ENCODE measurements at places on chromosomes 5 and 9.

DNA sequence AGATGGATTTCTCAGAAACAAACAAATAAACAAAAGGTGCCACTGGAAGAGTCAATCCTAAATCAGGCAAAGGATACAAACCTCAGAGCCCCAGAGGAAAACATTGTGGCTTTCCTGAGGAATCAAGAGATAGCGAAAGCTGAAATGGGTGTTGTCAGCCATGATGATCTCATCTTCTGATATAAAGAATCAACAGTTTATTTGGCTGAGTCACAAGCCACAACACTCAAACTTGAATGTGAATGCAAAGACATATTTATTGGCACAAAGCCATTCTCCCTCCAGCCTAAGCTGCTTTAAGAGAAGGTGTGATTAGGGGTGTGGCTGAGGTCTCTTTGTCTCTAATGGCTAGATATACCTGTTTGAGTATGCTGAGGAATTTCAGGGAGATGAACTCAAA lies 73.3 kb upstream of the NREP start:
- no peak for DNase-seq

GRCh38 chr5:1666812-1667588 lies 132.6 kb downstream of the MRPL36 start:
- no peak for DNase-seq

DNA sequence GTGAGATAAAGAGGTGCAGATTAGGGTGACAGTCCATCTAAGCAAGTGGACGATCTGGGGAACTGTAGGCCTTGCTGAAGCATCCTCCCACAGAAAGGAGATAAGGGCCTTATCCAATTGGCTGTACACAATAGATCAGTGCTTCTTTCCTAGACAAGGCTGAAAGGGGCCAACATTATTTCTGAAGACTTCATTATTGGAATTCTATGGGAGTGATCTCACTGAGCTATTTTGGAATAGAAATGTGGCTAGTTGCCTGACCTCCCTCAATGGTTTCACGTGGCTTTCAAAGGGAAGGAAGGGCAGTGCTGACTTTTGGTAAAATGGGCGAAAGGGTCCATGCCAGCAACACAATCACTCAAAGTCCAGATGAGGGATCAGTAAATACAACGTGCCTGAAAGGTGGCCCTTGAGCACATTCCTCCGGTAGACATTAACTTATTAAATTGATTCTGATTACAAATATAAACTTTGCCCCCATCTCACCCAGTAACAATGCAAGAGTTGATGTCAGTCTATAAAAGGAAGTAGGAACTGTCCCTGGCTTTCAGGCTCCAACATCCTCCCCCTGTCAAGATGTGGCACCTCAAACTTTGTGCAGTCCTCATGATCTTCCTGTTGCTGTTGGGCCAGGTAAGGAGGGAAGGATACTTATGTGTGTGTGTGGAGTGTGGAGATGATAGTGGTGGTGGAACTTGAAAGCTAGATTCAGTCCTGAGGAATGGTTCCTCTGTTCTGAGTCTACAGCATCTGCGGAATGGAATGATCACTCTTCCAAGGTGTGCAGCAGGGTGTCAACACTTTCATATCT lies at the start of gene LEAP2:
Gene LEAP2, plus strand, starts transcription at position 550 of the 811 bp plus-strand sequence. Its CDS starts 27 bp downstream, at position 577.
- no peak for DNase-seq

DNA sequence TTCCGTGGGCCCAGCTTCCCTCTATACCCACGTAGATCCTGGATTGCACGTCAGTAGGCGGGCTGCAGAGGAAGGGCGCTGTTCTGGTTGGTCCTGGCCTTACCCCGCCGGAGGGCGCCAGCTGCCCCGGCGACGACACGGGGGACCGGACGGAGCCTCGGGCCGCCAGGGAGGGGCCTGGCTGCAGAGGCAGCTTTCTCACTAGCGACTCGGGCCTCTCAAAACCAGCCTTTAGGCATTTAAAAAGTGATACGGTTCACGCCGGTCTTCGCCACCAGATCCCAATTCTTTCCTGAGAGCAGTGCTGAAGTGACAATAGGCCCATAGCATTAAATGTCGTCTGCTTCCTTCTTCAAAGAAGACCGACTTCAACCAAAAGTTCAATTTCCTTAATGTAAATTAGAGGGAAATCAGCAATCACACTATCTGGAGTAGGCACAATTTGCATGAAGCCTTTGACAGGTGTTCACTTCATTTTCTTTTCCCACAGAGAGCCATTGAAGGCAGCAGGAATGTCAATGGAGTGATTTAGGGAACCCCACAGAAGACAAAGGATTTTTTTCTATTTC lies 17.6 kb upstream of the UBE2D2 start:
- DNase-seq: peak; percentile 75

DNA sequence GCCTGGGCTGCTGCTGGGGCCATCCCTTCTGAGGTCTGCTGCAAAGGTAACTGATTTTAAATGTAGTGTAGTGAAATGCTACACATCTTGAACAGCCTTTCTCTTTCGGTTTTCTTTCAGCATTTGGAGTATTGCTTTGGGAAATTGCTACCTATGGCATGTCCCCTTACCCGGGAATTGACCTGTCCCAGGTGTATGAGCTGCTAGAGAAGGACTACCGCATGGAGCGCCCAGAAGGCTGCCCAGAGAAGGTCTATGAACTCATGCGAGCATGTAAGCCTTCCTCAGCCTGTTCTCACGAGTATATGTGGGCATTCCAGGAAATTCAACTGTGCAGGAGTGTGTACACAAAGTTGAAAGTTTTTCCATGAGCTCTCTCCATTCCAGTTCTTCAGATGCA lies 18.3 kb downstream of the QRFP start:
- DNase-seq: no peak

- DNase-seq: no peak
Measured at GRCh38 chr5:128126241-128126640, 42.7 kb downstream of the SLC12A2 start.

- DNase-seq: no peak
Measured at GRCh38 chr9:109475526-109475925, 22.6 kb downstream of the PTPN3 start.

GRCh38 chr9:8337834-8338766 lies 538.5 kb upstream of the DMAC1 start:
- no peak for DNase-seq

DNA sequence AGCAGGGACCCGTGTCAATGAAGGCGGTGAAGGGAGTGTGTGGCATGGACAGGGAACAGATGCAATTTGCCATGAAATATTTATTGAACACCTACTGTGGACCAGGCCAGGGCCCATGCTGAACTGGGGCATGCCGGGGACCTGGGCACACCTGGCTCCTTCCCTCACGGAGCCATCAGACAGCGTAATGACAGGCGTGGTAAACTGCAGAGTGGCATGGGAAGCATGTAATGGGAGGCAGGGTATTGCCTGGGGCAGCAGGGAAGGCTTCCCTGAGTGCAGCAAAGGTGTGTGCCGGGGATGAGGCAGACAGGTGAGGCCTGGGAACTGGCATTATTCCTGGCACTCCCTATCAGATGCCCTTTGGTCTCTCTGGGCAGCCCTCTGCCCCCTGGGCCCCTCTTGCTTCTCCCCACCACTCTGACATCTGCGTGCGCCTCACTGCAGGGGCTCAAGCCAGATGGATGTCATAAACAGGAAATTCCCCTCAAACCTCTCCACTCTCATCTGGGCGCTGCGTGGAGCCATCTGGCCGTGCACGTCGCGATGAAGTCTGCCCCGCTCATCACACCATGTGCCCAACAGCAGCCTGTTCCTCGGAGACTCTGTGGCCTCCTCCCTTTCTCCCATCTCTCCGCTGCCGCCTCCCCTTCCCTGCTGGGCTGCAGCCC lies 67.6 kb downstream of the HMCN2 start:
- no peak for DNase-seq

DNA sequence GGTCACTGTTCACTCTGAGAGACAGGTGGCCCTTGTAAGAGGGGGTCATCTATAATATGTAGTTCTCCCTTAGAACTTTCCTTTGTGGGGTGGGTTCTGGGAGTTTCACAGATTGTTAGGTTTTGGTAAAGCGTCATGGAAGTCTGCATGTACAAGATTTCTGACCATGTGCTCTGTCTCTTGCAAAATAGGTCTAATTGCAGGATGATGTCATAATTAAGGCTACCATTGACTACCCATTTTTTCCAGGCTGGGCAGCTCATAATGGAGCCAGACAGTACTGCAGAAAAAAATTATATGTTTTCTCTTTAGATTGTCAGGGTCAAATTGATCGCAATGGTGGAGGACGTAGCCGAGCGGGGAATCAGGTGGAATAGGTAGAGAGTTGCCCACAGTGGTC lies 3.7 kb upstream of the GM2A start:
- no peak for DNase-seq

- DNase-seq: no peak
Measured at GRCh38 chr5:139141446-139142204, 56.5 kb downstream of the SIL1 start.

- no peak for DNase-seq
Measured at GRCh38 chr9:137266162-137266527, 11.0 kb downstream of the NELFB start.

GRCh38 chr9:11894136-11894535 lies 799.0 kb upstream of the TYRP1 start:
- DNase-seq: no peak

GRCh38 chr5:1383344-1383743 lies 38.4 kb upstream of the CLPTM1L start:
- no peak for DNase-seq

DNA sequence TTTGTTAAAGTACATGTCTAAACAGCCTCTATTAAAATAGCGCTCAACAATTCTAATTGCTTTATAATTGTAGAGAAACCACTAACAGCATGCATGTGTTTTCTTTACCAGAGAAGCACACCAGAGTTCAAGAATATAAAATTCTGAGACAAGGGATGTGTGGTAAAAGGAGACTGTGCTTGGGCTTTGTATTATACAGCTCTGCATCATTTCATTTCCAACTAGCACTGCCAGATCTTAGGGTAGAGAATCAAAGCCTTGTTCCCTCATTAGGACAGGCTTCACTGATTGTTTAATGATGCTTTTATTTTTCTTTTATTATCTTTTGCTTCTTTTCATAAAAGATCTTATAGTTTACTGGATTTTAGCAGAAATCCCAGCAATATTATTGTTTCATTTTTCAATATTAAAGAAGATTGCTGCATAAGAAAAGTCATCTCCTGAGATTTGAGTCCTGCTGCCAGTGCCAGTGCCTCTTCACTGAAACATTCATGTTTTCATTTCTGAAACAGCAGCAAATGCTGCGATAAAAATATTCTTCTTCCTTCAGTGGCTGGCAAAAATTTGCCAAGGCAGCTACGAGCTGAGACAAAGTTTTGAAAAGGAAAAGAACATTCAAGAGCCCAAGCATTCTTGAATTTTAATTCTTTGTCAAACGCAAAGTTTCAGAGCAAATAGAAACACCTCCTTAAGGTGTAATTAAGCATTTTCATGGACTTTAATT lies 491.0 kb upstream of the PIK3R1 start:
- no peak for DNase-seq

- DNase-seq: no peak
Measured at GRCh38 chr9:20320921-20321320, 301.4 kb downstream of the MLLT3 start.

DNA sequence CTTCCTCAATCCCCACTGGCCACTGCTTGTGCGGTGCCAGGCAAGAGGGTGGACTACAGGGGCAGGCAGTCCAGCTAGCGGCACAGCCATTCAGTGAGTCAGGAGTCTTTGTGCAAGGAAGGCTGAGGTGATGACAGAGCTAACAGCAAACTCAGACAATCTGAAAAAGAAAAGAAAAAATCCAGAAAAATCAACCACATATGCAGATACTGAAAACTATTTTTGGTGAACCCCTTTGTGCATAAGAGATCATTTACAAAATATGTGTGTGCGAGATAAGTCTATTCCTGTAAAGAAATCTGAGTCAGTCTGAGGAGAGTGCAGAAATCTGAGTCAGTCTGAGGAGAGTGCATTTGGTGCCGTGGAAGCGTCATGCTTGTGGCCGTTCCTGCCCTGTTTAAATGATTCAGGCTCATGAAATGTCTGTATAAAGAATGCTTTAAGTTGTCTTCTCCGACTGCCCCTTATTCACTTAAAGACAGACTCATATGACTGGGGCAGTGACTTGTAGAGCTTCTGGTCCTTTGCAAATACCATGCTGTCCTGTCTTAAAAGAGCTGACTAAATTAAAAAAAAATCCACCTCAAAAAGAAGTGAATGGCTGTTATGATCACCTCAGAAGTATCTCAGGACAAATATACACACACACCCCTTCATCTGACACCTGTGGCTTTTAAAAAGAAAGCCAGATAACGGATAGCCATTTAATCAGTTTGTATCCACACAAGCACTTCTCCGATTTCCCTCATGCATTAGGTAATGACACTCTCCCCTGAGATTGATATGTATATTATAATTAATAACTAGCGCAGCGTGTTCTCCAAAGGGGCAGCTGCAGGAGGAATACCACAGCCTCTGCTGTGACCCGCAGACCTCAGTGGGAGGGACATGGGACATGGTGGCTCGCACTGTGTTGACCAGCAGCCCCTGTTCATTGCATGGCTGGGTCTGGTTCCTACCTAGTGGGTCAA lies 47.3 kb downstream of the TRIO start:
- no peak for DNase-seq

GRCh38 chr5:126139773-126140172 lies 283.4 kb upstream of the GRAMD2B start:
- DNase-seq: no peak

GRCh38 chr9:132616725-132617124 lies 34.3 kb downstream of the BARHL1 start:
- DNase-seq: no peak

DNA sequence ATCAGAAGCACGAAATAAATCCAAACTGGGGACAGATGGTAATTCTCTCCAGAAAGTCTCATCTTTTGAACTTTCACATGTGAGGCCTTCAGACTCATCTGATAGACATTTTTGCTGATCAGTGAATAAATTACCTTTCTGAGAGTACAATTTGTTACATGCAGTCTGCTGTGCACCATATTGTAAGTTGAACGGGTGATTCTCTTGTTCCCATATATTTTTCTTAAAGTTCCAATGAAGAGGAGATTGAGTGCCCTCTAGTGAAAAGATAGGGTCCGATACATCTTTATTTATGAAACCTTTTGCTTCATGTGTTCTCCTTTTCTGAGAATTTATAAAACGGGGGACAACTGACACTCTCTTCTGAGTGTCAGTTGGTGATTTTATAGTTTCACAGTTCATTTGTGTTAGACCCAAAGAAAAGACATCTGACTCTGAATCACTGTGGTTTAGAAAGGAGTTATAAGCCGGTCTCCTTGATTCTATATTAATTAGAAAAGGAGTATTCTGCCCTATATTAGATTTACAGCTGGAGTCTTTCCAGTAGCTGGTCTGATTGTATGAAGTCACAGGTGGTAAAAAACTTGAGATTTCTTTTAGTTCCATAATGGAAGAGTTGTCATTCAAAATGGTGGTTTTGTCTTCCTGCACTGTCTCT lies 30.4 kb downstream of the GNG10 start:
- no peak for DNase-seq

- no peak for DNase-seq
Measured at GRCh38 chr9:37676411-37676830, 25.7 kb downstream of the FRMPD1 start.

GRCh38 chr5:58121391-58121790 lies 338.5 kb downstream of the PLK2 start:
- no peak for DNase-seq

DNA sequence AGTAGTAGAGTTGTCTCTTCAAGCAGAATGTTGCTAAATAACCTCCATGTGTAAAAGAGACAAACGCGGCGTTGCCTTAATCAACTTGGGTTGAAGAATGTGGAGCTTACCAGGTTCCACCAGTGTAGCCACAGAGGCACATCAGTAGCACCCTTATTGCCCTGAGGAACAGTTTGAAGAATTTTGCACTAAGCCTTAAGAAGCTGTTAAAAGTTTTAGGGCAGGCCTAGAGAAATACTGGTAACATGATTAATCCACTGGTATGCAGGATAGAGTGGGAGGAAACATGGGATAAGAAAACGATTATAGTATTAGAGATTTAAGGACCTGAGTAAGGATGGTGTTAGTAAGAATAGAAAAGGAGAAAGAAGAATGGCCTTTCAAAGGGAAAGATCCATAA lies 100.6 kb downstream of the ZCCHC7 start:
- DNase-seq: no peak

Data from chondrocyte (in vitro differentiated cells).